ENCODE measurements at places on chromosomes 1 and 21.
A peak's percentile ranks its signal among the peaks of the same experiment; 100 is the strongest.

DNA sequence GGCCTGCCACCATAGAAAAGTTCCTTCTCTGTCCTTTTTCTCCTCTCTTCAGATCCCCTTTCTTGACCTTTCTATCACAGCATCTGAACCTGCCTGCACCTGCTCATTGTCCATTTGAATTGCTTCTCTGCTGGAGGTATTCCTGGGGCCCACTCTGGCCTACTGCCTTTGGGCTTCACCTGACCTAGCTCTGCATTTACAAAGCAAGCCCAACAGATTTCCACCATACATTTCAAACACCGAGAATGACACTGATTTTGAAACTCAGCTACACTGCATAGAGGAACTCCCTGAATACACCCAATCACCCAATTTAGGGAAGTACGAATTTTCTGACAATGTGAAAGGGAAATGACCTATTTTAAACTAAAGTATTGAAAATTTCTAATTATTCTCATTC, 284.5 kb upstream of the USP25 start:
- DNase-seq: no peak

DNA sequence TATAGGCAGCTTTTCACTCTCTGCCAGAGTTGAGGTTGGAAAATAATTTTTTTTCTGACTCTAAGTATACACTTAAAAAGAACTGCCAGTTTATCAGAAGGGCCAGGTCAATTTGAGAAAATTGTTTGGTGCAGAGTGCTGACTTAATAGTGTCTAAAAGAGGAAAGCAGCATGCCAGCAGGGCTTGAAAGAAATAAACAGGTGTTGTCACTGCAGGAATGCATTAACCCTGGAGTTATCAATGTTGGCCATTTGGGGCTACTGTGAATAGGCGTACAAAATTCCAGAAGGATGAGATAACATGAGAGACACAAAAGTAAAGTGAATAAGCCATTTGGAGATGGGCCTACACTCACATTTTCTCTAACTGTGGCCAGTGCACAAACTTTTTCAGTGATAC, 220.6 kb upstream of the PLD5 start:
- no peak for DNase-seq

GRCh38 chr1:246104927-246105326, 402.2 kb downstream of the SMYD3 start:
- DNase-seq: no peak

- no peak for DNase-seq
Observed at GRCh38 chr21:25234857-25235801, 372.2 kb downstream of the MRPL39 start.

GRCh38 chr1:164101802-164102201, 457.2 kb upstream of the PBX1 start:
- DNase-seq: no peak

DNA sequence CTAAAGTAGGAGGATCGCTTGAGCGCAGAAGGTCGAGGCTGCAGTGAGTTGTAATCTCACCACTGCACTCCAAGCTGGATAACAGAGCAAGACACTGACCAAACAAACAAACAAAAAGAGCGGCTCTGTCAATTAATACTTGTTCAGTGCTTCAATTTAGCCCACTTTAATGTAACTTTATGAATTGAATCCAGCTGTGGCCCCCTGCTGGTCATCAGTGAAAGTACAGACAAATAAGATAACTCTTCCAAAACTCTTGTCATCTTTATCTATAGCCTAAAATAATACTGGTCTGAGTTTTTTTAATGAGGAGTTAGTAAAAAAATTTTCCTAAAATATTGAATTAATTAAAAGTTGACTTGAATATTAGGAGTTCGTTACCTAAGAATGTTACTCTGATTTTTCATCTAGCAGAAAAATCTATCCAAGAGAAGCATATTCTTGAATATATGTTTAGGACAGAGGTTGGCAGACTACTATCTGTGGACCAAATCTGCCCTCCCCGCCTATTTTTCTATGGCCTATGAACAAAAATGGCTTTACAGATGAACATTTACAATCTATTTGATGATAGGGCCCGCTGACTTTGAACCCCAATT, 26.1 kb downstream of the ATP5PF start:
- peak; percentile 14 for DNase-seq

DNA sequence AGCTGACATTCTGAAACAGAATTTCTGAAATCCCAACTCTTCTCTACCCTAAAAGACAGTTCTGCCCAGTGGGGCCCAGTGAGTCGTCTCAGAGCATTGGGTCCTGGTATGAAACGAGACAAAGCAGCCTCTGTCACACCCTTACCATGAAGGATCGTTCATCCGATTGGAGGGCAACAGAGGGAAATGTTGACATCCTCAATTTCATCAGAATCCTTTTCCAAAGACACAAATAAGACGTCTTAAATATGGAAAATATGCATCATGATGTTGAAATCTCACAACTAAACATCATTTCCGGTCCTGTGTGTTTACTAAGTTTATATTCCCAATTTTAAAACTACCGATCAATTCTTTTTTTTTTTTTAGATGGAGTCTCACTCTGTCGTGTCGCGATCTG, 112.1 kb upstream of the SLC45A1 start:
- DNase-seq: no peak

DNA sequence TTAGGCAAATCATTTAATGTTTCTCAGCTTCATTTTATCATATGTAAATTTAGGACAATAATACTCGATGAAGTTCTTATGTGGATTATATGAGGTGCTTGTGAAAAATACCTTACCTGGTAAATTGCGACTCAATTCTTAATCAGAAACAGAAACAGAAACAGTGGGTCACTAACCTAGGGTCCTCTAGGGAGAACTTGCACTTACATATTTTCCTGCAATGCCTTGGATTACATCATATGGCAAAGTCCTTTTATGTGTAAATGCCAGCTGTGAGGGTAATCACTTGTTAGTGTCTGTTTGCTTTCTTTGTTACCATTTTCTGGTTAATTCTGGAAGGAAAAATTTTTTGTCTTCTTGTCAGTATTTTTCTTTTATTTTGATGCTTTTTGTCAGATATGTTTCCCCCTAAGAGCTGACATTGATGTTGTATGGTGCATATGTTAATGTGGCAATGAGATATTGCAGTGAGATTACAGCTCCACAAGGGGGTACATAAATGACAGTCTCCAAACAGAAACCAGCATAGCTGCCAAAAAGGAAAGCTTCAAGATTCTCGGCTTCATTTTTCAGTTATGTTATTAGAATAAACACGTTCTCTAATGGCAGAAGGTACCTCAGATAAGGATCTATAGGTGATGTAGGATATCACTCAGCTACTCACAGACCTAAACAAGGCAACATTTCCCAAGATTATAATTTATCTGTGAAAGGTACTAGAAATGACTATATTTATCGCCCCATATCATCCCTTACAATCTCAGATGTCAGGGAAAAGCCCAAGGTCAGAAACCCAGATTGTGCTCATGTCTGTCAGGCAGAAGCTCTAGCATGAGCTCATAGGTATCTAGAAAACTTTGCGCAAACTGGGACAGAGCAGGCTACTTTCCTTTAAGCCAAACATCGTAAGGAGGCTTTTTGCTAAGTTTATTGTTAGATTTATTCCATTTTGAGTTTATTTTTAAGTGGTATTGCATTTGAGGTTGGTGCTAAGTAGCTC, 119.9 kb downstream of the FASLG start:
- DNase-seq: no peak

DNA sequence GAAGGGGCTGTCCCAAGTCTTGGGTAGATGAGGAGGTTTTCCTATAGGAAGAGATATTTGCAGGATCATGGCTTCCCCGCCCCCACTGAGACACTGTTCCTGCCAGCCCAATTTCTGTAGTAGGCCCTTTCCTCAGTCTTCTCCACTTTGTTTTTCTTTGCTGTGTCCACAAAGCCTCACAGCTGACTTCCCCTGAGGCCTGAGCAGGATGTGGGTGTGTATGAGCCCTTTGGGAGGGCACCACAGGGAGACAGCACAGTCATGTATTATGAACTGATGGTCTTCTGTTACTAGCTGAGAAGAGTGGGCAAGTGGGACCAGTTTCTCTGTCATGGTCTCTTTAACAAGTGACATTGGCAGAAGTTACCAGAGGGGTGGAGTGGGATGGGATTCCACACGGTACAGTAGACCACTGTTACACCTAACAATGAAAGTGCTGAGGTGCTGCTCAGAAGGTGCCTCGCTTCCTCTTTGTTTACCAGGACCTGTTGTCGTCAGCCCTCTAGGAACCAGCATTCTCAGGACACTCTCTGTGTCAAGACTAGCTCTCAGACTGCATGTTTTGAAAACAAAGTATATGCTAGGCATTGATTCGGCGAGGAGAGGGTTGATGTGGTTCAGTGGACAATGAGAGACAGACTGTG, 253.8 kb upstream of the HOOK1 start:
- DNase-seq: no peak

GRCh38 chr1:179187043-179187442, 42.4 kb downstream of the ABL2 start:
- no peak for DNase-seq
